Spleen (tissue), 13 donors: ENCODE measurements at places on chromosomes 7 and 10.

- no peak for DNase-seq
Measured at GRCh38 chr7:159061674-159062212, 82.9 kb downstream of the VIPR2 start.

- no peak for DNase-seq
Measured at GRCh38 chr10:95319239-95319638, 28.4 kb upstream of the PDLIM1 start.

- DNase-seq: no peak
Measured at GRCh38 chr10:109695988-109696387, 227.3 kb downstream of the XPNPEP1 start.

DNA sequence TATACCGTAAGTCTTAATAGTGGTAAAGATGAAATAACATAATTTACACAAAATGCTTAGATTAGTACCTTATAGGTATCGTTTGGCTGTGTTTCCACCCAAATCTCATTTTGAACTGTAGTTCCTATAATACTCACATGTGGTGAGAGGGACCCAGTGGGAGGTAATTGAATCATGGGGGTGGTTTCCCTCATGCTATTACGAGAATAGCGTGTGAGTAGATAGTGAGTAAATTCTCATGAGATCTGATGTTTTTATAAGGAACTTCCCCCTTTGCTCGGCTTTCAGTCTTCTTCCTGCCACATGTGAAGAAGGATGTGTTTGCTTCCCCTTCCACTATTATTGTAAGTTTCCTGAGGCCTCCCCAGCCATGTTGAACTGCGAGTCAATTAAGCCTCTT lies 426.3 kb upstream of the POT1 start:
- no peak for DNase-seq

GRCh38 chr7:130293521-130293920 lies 560 bp downstream of the CPA4 start:
- no peak for DNase-seq
